GM10248 (cell line): ENCODE measurements at places on chromosomes 4 and X.

DNA sequence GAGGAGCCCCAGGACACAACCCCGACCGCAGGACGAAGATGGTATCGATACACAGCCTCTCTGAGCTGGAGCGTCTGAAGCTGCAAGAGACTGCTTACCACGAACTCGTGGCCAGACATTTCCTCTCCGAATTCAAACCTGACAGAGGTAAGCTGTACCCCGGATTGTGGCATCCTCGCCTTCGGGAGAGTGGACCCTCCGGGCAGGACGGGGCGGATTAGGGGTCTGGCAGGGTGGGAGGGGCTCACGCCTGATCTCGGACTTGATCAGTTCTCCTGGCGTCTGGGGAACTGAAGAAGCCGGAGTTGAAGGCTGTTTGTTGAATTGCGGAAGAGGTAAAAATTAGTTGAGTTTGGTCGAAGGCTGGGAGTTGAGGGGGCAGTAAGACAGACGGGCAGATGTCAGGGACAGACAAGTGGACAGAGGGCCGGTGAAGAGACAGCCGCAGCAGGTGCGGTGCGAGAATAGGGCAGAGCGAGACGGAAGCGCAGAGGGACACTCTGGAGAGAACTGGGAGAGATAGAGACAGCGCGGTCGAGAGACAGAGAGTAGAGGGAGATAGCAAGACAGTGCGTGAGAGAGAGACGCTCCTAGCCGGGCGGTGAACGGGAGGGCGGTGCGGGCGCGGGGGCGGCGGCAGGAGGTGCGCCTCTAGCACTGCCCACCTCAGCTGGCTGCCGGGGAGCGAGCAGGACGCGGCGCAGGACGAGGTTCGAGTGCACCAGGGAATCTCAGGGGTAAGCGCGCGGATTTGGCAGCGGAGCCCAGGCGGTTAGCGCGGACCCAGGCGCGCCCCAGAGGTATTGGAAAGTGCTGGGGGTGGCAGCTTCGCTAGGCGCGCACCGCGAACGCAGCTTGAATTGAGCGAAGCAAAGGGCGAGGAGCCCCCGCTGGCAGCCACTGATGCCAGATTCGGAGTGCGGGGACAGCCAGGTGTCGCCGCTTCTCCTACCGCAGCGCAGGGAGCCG lies 23.9 kb downstream of the ARHGAP36 start:
- peak; percentile 9 for DNase-seq

DNA sequence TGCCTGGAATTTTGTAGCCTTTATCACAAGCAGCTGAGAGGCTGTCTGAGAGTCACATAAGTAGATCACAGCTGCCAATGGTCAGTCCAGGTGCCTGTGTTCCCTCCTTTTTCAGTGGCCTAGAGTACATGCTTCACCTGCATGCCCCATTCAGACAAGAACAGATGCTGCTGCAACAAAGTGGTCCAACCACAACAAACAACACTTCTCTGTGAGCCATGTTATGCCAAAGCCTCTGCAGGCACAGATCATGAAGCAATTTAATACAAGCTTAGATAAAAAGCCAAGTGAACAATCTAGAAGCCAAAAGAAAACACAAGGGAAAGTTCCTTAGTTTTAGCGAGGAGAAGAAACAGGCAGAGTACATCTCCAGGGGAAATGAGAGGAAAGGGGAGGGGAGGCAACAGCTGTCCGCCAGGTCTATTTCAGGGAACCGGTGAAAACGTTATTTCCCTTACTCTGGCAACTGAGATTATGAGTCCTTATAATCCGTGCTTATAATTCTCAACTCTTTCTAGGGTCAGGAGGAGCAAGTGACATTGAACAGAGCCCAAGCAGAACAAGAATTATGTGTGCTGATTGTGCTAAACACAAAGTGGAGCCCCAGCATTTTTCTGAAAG lies 92.6 kb downstream of the TSPAN5 start:
- DNase-seq: no peak

DNA sequence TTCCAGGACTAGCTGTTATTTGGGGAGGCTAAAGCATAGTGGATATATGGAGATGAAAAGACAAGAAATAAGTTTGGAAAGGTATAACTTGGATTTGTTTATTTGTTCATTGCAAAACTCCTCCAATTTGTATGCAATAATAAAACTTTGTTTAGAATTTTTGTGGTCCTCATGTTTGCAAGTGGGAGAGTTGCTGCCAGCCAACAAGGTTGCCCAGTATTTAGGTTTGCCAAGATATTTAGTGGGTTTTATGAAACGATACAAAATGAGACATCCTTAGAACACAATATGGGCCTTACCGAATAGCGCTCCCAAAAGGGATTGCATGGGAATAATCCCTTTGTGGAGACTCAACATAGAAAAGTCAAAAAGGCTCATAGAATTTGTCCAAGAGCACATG lies 162.1 kb downstream of the INPP4B start:
- no peak for DNase-seq

DNA sequence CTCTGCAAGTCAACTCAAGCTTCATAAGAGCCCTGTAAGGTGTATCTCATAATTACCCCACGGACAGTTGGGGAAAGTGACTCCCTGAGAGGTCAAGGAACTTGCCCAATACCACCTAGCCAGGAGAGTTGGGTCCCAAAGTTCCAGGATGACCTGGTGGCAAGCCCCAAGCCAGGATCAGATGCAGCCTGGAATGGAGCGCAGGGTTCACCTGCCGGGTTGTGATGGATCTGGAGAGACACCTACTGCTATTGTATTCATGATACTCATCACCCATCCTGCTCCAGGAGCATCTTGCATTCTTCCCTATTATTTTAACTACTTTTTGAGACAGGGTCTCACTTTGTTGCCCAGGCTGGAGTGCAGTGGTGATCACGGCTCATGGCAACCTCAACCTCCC lies 36.1 kb downstream of the ZBTB49 start:
- DNase-seq: no peak

GRCh38 chr4:772776-773175 lies 53.2 kb downstream of the CPLX1 start:
- no peak for DNase-seq

GRCh38 chr4:137678796-137679195 lies 146.5 kb upstream of the PCDH18 start:
- no peak for DNase-seq

DNA sequence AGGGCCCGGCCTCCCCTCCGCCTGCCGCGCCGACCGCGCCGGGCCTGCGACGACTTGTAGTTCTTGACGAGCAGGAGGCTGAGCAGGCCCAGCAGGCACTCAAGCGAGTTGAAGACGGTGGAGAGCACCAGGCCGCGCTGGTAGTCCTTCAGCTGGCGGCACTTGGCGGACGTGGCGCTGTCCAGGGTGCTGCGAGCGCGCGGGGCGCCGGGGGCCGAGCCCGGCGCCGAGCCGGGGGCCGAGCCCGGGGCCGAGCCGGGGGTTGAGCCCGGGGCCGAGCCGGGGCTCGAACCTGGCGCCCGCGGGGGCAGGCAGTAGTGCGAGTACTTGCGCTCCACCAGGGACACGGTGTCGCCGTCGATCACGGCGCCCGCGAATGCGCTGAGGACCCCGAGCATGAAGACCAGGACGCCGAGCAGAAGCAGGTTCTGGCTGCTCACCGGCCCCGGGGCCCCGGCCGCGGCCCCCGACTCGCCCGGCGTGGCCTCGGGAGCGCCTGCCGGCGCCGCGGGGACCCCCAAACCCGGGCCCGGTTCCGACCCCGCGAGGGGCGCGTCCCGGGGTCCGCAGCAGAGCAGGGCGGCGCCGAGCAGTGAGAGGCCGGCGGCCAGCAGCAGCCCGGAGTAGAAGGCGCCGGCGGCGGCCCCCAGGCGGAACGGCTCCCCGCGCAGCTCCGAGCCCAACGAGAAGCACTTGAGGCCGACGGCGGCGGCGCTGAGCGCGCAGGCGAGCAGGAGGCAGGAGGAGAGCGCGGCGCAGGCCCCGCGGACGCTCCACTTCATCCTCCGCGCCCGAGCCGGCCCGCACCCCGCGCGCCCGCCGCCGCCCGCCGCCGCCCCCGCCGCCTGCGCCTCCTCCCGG lies 584 bp downstream of the TMEM271 start:
- DNase-seq: no peak

DNA sequence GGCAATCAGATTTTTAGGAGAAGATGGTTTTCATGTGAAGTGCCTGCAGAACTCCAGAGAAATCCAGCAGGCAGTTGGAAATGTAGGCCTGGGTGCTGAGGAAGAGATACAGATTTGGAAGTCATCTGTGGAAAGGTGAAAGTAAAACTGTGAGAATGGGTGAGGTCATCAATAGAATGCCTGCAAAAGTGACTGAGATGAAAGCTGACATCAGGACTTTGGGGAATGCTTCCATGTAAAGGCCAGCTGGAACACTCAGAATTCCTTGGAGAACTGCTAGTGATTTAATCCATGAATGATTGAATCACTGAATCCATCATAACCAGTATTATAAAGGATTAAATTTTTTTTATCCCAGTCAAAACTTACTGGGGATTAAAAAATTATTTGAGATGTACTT lies 124.5 kb upstream of the GIMD1 start:
- no peak for DNase-seq

DNA sequence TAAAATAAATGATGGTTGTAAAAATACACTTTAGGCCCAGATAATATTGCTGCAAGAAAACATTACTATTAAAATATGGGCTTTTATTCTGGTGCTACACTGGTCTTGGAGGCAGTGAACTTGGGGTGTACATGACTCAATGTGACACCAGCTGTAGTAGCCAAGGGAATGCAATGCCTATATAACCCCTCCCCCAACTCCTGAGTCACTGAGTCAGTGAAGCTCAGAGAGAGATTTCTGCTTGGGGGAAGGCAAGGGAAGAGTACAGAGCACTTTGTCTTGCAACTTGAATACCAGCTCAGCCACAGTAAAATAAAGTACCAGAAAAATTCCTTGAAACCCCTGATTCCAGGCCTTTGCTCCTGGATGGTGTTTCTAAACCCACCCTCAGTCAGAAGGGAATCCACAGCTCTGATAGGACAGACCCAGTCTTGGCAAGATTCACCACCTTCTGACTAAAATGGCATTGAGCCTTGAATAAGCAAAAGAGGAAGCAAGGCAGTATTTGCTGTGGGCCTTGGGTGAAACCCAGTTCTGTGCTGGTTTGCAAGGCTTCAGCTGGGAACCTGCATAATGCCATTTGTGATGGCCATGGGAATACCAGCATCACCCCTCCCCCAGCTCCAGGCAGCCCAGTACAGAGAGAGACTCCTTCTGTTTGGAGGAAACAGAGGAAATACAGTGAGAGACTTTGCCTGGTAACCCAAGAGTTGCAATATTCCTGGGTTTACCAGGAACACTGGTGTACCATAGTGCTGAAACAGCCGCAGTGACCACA lies 209.9 kb downstream of the IQCM start:
- DNase-seq: no peak

- no peak for DNase-seq
Observed at GRCh38 chr4:24979554-24979953, 51.2 kb downstream of the LGI2 start.

GRCh38 chrX:17435476-17435875 lies 60.5 kb downstream of the NHS start:
- DNase-seq: no peak

GRCh38 chrX:18172970-18173369 lies 47.7 kb downstream of the BEND2 start:
- no peak for DNase-seq

- no peak for DNase-seq
Observed at GRCh38 chrX:46254641-46255040, 290.6 kb downstream of the ZNF674 start.

DNA sequence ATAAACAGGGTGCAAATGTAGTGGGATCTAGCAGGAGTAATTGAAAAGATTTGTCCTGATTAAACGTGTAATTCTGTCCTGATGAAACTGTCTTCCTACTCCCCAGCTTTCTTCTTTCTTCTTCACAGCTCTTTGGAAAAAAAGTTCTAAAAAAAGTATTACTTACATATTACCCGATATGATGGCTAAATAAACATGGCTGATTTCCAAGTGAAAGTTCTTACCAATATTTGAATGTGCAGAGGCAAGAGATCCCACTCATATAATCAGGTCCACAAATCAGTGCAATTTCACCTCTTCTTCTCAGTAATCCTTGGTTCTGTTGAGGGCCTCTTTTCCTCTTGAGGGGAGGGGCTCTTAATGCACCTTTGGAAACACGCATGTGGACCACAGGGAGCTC lies 78.7 kb downstream of the ZNF827 start:
- DNase-seq: no peak

- DNase-seq: no peak
Observed at GRCh38 chr4:185931375-185931774, 119.4 kb upstream of the SORBS2 start.

- no peak for DNase-seq
Observed at GRCh38 chr4:26682436-26682835, 98.6 kb downstream of the TBC1D19 start.

DNA sequence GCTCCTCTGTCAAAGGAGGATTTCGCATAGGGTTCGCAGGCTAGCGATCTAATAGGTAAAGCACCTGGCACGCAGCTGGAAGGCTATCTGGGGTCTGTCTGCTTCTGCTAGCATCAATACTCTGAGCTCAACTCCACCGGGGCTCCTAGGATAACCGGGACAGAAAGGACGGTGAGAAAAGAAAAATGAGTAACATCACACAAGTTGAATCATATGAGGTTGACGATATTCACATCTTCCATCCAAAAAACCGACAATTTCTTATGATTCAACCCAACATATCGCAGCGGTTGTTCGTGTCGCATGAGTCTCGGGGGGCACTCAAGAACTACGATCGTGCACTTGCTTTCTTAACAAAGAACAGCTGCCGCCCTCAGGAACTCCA lies 1.8 kb downstream of the PROM1 start:
- DNase-seq: no peak

- peak; percentile 50 for DNase-seq
Observed at GRCh38 chrX:24561121-24561520, 86.0 kb downstream of the PCYT1B start.

- DNase-seq: no peak
Observed at GRCh38 chrX:20456971-20457370, 190.3 kb upstream of the RPS6KA3 start.

DNA sequence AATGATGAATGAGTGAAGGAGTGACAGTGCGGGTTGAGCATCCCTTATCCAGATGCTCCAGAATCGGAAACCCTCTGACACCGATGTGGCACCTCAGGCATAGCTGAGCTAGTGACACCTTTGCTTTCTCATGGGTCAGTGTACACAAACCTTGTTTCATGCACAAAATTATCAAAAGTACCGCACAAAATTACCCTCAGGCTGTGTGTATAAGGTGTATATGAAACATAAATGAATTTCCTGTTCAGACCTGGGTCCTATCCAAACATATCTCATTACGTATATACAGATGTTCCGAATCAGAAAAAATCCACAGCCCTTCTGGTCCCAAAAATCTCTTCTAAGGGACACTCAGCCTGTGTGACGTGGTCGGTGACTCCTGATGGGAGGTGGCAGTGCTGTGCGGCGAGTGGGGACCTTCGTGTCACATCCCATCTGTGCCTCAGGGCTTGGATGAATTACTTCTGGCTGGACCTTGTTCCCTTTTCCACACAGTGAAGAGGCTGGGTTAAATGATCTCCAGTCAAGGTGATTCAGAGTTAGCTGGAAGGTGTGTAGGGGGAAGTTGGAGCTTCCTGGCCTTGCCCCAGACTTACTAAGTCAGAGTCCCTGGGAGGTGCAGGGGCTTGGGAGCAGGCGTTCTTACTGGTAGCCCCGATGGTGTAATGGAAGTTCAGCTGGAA lies 18.8 kb downstream of the RGS12 start:
- no peak for DNase-seq
